Stimulated activated CD4-positive, alpha-beta T cell treated with anti-CD3 and anti-CD28 coated beads, TNF-alpha, amount 100 ng/mL, for 48 hours (primary cell): ENCODE measurements at places on chromosomes 7 and 10.

DNA sequence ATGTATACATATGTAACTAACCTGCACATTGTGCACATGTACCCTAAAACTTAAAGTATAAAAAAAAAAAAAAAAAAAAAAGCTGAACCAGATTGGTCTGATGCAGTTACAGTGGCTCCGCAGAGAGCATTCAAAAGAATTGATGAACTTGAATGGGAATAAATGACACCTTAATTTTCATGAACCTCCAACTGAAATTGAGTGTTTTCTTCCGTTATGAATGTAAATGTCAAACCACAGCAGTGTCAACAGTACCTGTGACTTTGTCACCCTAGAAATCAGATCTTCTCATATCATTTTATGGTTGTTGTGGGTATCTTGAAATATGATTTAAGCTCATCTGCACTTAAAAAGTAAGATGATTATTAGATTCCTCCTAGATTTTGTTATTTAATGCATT is 32.7 kb upstream of the SRGN start:
- DNase-seq: no peak

- no peak for DNase-seq
Observed at GRCh38 chr10:17836942-17837341, 27.8 kb downstream of the MRC1 start.

DNA sequence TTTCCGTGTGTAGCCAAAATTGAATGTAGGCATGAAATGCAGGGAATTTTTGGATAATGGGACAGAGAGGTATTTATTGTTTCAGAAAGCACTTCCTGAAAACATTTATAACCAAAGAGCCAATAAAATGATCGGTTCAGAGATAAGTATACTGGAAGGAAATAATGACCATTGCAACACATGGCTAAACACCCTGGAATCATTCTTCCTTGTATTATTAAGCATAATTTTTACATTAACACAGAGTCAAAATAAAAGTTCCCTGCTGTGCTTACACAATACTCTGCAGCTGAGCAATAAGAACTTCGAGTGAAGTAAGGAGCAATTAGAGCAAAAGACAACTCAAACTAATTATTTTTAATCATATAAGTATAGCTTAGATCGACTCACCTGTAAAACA is 648.3 kb downstream of the TNS3 start:
- no peak for DNase-seq

- no peak for DNase-seq
Observed at GRCh38 chr10:121338206-121338980, 259.9 kb downstream of the FGFR2 start.

DNA sequence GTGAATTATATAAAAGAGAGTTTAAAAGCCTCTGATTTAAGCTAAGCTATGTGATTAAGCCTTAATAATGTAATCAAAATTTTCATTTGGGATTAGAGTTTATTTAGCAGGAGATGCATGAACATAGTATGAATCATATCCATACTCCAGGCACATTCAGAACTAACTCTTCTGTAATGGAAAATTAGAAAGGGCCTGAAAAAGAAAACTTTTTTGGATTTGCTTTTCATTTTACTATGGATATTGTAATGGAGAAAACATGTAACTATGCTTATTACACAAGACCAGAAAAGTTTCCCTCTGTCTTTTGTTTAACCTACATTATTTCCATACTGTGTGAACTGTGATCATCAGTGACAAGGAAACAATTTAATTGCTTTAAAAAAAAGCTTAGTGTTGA is 22.0 kb downstream of the TES start:
- DNase-seq: no peak

DNA sequence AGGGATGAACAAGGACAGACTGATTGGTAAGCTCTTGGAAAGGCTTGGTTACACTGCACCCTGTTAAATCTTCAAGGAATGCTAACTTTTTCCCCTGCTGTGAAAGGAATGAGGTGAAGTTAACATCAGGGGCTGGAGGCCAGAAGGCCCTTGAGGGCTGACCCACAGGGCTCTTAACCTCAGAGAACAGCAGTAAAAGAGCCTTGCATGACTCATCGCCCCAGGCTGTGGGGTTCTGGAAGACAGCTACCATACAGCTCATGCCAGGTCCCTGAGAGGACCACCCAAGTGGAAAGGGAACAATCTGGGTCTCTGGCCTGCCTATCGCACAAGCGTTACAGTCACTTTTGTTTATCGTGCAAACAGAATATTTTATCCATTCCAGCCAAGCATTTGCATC is 54.4 kb downstream of the CYP2C9 start:
- DNase-seq: no peak

- no peak for DNase-seq
Observed at GRCh38 chr10:59557642-59558041, 152.0 kb downstream of the SLC16A9 start.
